ENCODE measurements at places on chromosomes 6 and 20.
A peak's percentile ranks its signal among the peaks of the same experiment; 100 is the strongest.

- no peak for DNase-seq
These were observed 3.8 kb upstream of the DDO start for GRCh38 chr6:110419028-110419739.

DNA sequence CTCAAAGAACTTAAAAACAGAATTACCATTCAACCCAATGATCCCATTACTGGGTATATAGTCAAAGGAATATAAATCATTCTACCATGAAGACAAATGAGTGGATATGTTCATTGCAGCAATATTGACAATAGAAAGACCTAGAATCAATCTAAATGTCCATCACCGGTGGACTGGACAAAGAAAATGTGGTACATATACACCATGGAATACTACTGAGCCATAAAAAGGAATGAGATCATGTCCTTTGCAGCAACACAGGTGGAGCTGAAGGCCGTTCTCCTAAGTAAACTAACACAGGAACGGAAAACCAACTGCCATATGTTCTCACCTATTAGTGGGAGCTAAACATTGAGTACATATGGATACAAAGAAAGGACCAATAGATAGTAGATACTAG lies 576.7 kb upstream of the CITED2 start:
- no peak for DNase-seq

DNA sequence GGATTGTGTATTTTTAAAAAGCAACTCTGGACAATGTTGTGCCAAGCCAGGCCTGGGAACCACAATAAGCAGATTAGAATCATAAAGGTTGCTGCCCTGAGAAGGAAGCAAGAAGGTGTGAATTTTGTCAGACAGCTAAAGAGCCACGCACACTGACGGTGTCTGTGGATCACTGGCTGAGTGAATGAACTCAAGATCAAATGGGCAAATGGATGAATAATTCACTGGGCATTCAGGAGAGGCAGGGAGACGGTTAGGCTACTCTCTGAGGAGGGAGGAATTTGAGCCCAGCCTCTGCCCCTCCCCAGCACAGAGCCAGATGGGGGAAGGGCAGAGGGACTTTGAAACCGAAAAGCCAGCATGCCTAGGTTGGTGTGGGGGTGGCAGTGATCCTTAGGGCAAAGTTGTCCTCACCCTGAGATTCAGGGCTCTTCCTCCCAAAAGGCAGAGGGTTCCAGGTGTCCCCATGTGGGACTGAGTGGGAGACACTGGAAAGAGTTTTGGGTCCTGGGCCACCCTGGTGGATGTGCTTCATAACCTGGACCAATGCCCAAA lies 19.5 kb upstream of the SLC22A7 start:
- DNase-seq = peak; percentile 65

DNA sequence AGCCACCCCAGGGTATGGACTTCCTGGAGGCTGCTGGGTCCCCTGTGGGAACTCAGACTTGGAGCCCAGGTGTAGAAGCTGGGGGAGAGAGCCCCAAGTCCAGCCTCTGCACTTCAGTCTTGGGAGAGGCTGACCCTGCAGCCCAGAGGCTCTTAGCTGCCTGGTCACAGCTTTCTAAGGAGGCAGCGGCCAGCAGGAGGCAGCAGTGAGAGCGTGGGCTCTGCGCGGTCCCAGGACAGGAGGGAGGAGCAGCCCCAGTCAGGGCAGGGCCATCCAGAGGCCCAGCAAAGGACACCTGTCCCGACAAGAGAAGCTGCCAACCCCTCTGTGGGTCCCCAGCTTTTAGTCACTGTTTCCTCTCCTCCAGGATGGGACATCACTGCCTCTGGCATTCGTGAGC lies 9.4 kb downstream of the TREML2 start:
- DNase-seq = no peak

- peak; percentile 68 for DNase-seq
These were observed 31.1 kb upstream of the CST7 start for GRCh38 chr20:24917797-24918578.

DNA sequence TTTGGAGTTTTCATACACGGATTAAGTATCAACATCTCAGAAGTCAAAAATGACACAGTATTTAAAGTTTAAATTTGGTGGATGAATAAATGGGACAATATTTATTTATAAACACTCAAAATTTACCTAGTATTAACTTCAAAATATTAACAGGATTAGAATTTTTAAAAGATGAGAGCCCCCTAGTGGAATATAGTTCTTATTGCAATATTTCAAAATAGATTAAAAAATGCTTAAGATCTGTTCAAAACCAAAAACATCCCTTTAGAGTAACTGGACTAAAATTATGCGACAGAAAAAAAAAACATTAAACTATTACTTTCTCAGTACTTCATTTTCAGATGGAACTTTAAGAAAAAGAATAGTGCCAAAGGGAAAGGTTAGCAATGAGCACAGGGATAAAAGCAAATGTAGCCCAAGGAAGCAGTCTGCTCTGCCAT lies 56.6 kb downstream of the SNX14 start:
- DNase-seq = peak; percentile 17

DNA sequence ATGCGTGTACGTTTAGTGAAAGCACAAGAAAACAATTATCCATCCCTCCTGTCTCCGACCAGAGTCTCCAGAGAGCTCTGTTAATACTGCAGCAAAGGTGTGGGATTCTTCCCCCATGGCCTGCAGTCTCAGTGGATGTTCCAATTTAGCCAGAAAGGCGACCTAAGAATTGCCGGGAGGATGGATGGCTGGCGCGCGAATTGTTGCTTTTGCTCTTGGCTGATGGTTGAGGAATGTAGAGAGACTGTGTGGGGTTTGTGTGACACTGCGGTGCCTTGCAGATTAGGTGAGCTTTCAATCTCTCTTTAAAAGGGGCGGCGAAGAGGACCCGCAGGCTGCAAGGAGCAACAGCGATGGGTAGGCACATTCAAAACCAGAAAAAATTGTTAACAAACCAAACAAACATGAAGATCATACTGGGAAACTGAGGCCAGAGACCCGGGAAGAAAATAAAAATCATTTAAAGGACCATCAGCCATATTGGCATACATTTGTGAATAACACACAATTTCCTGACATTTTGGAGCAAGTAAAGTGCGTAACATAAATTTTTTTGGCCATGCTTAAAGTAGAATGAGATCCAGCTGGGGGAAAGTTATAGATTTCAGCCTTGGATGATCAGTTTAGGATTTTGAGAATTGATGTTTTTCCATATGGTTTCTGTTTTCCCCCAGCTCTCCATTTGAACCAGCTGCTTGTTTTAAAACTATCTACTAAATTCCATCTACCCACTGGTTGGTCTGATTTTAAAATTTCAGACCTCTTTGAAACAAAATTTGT lies 46.3 kb downstream of the GNAS start:
- no peak for DNase-seq

DNA sequence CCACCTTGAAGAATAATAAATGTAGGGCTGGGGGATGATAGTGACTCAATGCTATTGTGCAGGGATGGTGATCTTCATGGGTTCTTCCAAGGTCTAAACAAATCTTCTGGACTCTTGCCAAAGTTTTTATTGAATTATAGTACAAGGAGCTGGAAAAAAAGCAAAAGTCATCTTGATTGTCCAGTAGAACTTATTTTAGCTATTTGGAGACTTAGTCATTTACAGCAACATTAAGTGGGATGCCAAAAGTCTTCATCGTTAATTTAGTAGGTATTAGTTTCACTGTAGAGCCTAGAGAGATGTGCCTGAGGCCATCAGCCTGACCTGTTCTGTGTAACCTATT lies 212.9 kb upstream of the TBX18 start:
- DNase-seq = peak; percentile 61

GRCh38 chr6:110422444-110422822 lies 7.1 kb upstream of the DDO start:
- DNase-seq = peak; percentile 61

GRCh38 chr6:116676021-116676420 lies 5.0 kb upstream of the KPNA5 start:
- DNase-seq = no peak

DNA sequence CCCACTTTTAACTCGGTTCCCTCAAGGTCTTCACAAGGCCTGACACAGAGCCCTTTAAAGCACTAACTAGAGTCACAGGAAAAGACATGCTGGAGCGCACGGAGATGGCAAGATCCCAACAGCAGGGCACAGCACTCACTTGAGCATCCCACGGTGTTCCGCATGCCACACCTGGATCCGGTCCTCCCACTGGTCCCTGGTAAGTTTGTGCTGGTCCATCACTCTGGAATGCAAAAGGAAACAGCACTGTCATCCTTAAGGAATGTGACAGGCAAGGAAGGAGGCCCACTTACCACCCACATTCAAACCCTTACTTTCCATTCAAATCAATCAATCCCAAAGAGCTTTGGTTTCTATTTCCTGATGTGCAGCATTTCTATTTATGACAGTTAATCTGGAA lies 34.7 kb downstream of the EZR start:
- DNase-seq = peak; percentile 50

GRCh38 chr6:15796844-15797243 lies 134.0 kb upstream of the DTNBP1 start:
- no peak for DNase-seq

DNA sequence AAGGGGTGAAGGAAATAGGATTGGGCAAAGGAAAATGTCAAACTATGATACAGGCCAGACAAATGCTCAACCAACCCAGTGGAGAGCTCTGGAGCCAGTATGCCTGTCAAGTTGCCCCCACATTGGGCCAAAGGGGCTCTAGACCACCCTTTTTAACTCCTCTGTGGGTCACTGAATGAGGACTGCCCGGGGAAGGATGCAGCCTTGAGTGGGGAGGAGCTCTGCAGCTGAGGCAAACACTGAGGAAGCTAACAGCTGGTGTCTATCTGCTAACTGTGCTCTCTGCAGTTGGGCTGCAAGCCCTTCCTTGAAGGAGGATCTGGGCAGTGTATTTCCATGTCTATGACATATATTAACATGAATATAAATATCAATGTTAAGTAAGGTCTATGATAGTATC lies 98.4 kb upstream of the PRSS16 start:
- no peak for DNase-seq

GRCh38 chr6:156416391-156416790 lies 360.8 kb upstream of the ARID1B start:
- DNase-seq = no peak

- peak; percentile 46 for DNase-seq
These were observed 174.1 kb downstream of the BMP7 start for GRCh38 chr20:57092112-57092899.

- DNase-seq = no peak
These were observed 397.5 kb downstream of the HDGFL1 start for GRCh38 chr6:22966691-22967422.

- no peak for DNase-seq
These were observed 39.3 kb downstream of the ARID1B start for GRCh38 chr6:156816505-156816904.

- DNase-seq = no peak
These were observed 433.8 kb upstream of the NRSN1 start for GRCh38 chr6:23692184-23692583.

DNA sequence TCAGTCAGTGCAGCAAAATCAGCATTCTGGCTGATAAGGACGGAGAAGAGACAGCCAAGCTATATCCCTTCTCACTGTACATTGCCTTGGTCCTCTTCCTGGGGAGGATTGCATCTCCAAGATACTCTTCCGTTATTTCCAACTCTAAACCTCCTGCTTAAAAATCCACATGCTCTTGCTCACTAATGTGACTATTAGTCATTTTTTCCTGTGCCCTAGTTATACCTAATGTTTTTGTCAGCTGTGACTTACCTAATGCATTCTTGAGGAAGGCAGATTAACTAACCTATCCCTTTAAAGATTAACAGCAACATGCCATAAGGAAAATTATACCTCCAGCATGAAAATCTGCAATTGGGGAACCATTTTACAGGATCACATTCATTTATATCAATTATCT lies 317.6 kb downstream of the BTBD9 start:
- DNase-seq = no peak

- no peak for DNase-seq
These were observed 640.2 kb downstream of the PTPRT start for GRCh38 chr20:42549496-42549895.

GRCh38 chr6:22473991-22474682 lies 95.2 kb upstream of the HDGFL1 start:
- DNase-seq = no peak

DNA sequence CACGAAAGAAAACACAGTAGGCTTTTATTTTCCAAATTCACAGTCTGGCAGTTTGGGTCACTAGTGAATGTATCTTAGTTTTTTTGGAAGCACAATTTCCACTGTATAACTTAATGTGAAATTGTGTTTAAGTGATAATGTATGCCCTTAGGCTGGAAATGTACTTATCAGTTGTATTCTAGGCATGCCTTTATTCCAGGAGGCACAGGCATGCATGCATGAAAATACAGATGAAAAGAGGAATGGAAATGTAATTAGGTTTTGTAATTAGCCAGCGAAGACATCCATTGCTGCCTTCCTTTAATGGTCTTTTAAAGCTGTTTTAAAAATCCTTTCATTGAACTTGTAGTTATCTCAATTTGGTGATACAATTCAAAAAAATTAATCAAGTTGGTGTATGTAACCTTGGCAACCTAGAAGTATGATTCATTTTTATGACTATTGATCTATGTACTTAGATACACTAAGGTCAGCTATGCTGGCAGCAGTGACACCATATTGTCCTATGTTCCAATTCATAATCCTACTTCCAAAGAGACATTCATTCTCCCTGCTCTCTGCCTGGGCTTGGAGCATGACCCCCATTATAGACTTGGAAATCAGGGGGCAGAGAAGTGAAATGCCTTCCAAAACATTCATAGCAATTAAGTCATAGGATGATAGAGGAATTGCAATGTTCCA lies 73.1 kb downstream of the SNAP25 start:
- no peak for DNase-seq

DNA sequence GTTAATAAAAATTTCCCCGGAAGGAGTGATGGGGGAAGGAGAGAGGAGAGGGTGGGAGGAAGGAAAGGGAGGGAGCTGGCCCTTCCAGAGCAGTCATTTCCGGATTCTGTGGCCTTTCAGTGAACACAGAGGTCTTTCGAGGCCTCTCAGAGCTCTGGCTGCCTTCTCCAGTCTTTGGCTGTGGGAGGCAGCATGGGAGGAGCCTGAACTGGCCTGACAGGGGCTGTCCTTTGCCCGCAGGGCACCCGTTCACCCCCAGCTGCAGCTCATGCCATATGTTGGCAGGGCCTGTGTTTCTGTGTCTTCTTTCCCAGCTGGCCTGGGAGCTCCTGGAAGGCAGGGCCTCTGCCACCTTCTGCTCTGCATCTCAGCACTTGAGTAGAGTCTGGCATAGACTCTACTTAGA lies 95.5 kb downstream of the PPP1R14C start:
- no peak for DNase-seq

DNA sequence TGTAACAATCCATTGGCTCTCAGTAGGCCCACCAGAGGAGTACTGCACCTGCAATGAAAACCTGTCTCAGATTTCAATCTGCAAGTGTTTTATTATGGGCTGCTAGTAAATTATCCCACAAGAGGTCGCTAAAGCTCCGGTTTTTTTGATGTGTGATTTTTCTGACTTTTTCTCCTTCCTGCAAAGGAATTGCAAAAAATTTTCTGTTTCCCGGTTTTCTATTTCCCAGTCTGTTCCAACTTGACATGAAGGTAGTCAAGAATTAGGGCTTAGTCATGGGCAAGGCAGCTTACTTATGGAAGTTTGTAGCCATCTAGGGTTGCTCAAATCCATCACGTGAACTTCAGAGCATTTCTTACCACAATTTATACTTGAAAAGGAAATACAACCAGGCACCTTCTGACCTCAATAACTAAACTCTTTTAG lies 38.5 kb upstream of the AHI1 start:
- DNase-seq = peak; percentile 84

GRCh38 chr6:167843023-167843422 lies 16.3 kb downstream of the AFDN start:
- no peak for DNase-seq
